ENCODE measurements at places on chromosomes 12 and 14.

DNA sequence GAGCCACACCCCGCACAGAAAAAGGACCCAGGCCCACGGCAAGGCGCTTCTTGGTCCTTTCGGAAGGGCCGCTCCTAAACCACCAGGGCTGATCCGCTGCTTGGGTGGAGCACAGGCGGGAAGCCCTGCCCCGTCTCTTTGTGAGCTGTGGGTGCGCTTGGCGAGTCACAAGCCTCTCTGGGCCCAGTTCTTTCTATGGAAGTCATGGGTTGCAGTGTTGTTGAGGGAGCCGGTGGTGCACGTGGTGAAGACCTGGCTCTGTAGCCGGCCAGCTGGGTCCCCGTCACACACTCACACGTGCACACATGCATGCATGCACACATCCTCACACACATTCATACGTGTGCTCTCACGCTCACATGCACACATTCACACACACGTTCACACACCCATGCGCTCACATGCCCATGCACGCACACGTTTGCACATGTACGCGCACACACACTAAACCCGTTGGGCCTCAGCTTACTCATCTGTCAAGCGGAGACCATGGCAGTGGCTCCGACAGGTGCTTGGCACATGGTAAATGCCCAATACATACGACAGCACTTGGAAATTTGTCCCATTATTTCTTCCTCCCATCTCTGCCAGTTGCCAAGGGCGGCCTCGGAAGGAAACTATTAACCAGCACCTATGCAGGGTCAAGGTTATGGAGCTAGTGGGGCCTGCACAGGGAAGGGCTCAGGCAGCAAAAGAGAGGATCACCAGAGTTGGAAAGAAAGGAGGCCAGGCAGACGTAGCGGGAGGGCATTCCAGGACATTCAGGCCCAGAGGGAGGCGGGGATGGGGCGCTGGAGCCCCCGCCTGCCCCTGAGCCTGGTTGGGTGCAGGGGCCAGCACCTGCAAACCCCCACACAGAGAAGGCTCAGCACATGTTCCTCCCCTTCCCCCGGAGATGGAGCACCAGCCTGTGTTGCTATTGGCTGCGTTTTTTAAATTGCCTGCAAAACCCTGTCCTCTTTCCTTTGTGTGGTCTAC lies 96.9 kb downstream of the SETD3 start:
- no peak for DNase-seq

- DNase-seq, result no peak
Measured at GRCh38 chr12:46562625-46563225, 190.2 kb upstream of the SLC38A2 start.

GRCh38 chr14:37550511-37550910 lies 44.5 kb downstream of the FOXA1 start:
- DNase-seq, result peak; percentile 61

DNA sequence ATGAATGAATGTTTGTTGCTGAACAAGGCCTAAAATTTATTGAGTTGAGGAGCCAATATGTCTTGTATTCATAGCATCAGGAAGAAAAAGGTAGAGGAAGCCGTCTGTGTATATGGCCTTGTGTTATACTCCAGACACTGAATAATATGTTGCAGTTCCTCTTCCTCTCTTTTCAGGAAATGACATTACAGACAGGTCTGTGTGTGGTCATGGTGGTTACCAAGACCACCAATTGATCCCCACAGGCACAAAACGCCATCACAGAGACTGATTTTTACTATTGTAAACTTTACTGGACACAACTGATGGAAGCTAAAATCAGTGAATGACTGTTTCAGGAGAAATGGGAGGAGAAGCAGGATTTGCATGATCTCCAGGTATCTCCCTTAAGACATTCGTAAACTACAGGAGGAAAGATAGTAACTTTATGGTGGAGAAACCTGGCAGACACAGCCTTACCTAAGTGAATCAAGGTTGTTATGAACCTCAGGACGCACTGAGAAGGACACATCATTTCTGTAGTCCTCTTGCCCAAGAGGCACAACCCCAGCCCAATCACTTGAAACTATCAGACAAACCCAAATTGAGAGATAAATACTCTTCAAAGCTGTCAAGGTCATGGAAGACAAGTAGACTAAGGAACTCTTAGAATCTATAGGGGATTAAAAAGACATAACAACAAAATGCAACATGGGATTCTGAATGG lies 334.1 kb upstream of the RGS6 start:
- no peak for DNase-seq

DNA sequence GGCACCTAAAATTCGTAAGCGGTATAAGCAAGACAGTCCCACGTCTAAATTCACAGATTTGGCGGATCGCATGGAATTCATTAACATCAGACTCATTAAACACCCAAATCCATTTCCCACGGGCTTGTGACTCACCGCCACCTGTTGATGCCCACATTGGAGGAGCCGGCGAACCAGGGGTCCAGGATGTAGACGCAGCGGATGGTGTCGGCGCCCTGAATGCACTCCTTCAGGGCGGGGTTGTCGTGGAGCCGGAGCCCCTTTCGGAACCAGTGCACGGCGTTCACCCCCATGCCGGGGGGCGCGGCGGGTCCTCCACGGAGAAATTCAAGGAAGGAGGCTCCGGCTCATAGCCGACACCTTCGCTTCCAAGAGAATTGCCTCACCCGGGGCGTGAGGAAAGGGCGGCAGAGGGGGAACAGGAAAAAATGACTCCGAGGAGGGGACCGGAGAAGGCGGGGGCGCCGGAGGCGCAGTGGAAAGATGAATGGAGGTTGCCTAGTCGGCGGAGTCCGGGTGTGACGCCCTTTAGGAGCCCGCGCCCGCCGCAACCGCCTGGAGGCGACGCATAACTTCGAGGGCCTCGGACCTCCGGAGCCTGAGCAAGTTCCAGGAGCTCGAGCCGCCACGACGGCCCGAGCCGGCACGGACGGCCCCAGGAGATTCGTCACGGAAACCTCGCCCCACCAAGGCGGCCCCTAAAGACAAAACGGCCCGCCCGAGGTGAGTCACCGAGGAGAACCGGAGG lies 506 bp downstream of the CRY1 start:
- peak; percentile 8 for DNase-seq

- DNase-seq, result no peak
Measured at GRCh38 chr12:38983117-38983571, 77.8 kb upstream of the CPNE8 start.

DNA sequence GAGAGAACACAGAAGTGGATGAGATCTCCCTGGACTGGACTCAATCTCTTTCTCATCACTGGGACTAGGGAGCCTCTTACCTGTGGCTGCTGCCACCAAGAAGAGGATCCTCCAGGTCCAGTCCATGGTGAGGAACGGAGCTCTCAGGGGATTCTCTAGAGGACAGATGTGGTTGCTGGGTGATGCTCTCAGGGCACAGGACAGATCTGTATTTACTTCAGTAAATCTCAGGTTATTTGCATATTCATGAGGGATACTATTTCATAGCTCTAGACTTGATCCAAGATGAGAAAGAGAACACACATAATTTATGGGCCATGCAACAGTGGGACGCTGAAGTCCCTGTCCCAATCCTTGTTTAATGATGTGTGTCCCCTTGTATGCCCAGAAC lies 460.5 kb downstream of the TMEM121 start:
- DNase-seq, result no peak

DNA sequence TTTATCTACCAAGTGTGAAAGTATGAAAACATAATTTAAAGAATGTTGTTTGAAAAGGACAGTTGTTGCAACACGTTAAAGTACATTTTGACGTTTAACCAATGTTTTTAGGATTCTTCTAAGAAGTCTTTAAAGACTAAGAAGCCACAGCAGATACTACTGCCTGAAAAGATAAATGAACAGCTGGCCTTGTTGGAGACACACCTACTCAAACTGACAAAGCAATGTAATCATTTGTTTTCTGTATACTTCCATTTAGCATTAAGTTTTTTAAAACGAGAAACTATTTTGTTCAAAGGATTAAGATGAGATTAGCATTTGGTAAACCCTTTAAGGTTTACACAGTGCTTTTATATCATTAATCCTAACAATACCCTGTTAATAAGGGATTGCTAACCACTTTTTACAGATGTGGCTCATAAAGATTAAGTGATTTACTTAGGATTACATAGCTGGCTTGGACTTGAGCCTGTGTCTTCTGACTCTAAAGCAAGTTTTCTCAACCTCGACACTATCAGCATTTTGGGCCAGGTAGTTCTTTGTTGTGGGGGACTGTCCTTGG lies 134.4 kb downstream of the CFAP54 start:
- DNase-seq, result no peak

- no peak for DNase-seq
Measured at GRCh38 chr12:58415716-58416115, 474.3 kb downstream of the ATP23 start.

GRCh38 chr12:12441843-12442461 lies 85.1 kb downstream of the BORCS5 start:
- DNase-seq, result no peak

DNA sequence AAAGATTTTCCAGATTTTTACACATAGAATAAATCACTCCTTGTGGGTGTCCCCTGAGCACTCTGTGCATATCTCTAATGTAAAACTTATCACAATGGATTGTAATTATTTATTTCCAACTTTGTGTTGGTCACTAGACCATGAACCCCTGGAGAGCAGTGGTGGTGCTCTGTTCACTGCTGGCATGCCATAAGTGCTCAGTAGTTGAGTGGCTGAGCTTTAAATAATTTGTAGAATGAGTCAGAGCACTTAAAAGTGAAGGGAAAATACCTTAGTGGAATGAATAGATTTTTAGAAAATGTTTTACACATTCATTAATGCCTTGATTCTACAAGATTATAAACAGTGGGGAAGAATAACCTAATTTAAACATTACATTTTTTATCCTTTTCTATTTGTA lies 6.3 kb downstream of the MGAT4C start:
- no peak for DNase-seq

- DNase-seq, result no peak
Measured at GRCh38 chr12:117333331-117333881, 28.0 kb downstream of the NOS1 start.

GRCh38 chr14:24335461-24336171 lies 745 bp upstream of the ADCY4 start:
- no peak for DNase-seq

- DNase-seq, result peak; percentile 52
Measured at GRCh38 chr12:95368931-95369330, 105.0 kb upstream of the METAP2 start.

DNA sequence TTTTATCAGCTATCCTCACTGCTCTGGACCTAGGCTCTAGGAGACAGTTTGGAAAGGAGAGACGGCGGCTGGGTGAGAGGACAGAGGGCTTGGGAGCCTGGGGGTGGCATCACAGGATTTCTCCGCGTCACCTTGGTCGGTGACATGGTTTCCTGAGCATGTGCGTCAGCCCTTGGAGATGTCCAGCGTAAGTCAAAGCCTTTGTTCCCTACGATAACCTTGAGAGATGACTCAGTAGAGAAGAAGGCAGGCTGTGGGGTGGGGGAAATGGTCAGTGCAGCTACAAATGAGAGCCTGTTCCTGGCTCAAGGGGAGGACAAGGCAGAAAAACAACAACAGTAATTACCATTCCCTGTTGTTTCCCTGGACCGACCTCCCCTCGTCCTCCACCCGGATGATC lies 90.2 kb upstream of the TBX3 start:
- no peak for DNase-seq

- DNase-seq, result no peak
Measured at GRCh38 chr12:131855521-131856142, 27.4 kb downstream of the MMP17 start.

GRCh38 chr12:116459011-116459875 lies 99.9 kb upstream of the MAP1LC3B2 start:
- DNase-seq, result no peak

GRCh38 chr14:64637735-64638473 lies 66.3 kb upstream of the PLEKHG3 start:
- no peak for DNase-seq

DNA sequence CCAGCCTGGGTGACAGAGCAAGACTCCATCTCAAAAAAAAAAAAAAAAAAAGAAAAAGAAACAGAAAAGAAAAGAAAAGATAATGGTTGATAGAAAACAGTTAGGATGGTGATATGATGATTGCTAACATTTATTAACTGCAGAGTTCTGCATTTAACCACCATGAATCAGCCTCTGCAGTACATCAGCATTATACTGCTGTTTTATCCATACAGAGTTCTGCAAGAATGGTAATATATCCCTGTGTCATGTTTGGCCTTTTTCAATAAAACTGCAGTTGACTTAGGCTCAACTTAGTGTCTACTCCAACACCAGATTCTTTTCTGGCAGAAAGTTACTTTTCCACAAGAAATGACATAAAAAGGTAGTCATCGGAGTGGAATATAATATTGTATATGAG lies 62.6 kb downstream of the DUSP6 start:
- no peak for DNase-seq

- no peak for DNase-seq
Measured at GRCh38 chr12:132600048-132601032, 10.0 kb downstream of the LRCOL1 start.

DNA sequence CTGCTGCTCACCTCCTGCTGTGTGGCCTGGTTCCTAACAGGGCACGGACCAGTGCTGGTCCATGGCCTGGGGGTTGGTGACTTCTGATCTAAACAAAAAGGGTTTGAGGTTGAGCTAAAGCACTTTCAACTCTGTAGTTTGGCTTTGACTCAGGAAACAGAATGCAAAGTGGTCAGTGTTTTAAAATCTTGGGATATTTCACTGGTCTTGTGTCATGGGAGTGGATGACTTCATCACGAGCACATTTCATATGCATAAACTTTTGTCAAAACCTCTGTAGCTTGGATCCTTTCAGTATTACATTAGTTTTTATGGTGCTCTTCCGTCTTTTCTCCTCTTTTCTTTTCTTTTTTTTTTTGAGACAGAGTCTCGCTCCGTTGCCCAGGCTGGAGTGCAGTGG lies 25.6 kb downstream of the FAM161B start:
- DNase-seq, result no peak

DNA sequence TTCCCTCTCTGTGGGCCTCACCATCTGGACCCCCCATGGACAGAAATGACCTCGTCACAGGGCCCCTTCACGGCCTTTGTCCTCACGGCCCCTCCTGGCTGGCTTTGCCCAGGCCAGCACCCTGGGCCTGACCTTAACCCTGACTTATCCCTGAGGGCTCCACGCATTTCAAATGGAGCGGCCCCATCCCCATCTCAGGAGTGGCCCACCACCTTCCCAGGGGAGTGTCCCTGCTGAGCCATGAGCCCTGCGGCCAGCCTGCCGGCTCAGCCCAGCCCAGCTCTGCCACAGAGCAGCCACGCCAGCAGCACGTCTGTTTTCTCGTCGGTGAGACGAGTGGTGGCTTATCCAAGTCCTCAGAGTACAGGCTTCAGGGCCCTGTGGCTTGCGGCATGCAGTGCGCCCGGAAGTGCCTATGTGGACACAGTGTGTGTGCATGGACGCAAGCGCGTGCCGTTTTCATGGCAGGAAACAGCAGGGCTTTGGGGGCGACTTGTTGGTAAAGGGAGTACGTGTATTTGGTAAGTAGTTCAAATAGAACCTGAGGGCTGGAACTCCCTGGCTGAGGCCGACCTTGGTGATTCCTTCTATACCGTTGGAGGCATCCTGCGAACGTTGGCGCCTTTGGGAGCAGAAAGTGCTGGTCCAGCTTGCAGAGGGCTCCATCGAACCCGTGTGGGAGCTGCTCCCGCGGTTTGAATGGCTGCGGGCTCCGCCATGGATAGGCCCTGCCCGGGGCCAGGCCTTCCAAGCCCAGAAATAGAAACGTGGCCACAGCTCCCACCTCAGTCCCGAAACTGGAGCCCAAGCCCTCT lies 52.1 kb downstream of the LRCOL1 start:
- no peak for DNase-seq

All from GM04503 (cell line).